ENCODE measurements at places on chromosomes 5 and 9.

GRCh38 chr9:130138791-130139190 lies 33.4 kb upstream of the NCS1 start:
- DNase-seq = no peak

- DNase-seq = no peak
Observed at GRCh38 chr9:3371842-3372241, 154.0 kb downstream of the RFX3 start.

DNA sequence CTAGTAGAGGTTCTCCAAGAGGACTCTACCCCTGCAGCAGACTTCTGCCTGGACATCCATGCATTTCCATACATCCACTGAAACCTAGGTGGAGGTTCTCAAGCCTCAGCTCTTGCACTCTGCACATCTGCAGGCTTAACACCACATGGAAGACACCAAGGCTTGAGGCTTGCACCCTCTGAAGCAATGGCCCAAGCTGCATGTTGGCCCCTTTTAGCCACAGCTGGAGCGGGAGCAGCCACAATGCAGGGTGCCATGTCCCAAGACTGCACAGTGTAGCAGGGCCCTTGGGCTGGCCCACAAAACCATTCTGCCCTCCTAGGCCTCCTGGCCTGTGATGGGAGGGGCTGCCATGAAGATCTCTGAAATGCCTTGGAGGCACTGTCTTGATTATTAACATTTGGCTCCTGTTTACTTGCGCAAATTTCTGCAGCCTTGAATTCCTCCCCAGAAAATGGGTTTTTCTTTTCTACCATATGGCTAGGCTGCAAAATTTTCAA lies 123.2 kb upstream of the VCAN start:
- no peak for DNase-seq

DNA sequence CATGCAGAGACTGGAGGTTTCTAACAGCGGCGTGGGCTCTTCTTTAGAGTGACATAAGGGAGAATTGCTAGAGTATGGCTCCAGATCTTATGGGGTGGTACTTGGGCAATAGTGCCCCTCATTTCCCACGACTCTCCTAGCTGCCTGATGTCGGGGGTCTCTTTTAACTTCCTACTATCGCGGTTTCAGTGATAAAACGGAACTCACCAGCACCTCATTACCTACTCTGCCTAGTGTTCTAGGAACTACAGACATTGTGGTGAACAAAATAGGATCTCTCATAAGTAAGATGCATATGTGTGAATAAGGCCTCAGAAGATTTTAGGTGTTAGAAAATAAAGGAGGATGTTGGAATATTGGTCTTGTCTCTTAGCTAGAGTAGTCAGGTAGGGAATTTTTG lies 1.1 kb downstream of the ICE1 start:
- DNase-seq = no peak

DNA sequence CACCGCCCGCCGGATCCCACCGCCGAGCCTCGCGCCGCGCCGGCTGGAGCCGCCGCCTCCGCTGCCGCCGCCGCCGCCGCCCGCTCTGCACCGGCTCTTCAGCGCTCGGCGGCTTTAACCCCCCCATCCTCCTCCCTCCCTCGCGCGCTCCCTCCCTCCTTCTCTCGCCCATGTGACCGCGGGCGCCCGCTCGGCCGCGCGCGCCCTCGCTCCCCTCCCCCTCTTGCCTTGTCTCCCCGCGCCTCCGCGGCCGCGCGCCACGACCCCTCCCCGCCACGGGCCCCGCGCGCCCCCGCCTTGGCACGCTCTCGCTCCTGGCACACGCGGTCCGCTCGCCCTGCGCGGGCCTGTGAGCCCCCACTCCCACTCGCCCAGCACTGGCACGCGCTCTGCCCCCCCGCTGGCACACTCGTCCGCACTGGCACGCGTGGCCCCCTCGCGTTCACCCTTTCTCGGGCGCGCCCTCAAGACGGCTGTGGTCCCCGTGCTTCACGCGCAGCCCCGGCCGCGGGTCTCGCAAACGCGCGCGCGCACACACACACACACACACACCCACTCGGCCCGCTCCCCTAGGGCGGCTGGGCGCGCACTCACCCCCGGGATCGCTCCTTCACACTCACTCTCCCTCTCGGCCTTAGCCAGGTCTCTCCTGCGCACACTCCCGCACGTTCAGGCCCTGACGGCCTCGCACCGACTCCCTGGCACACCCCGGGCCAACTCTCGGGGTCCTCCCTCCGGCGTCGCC lies at the start of gene CNTFR:
Gene CNTFR (minus strand): TSS at position 89 of the 745 bp plus-strand sequence. CDS start 20,743 bp downstream, outside the sequence.
- no peak for DNase-seq

DNA sequence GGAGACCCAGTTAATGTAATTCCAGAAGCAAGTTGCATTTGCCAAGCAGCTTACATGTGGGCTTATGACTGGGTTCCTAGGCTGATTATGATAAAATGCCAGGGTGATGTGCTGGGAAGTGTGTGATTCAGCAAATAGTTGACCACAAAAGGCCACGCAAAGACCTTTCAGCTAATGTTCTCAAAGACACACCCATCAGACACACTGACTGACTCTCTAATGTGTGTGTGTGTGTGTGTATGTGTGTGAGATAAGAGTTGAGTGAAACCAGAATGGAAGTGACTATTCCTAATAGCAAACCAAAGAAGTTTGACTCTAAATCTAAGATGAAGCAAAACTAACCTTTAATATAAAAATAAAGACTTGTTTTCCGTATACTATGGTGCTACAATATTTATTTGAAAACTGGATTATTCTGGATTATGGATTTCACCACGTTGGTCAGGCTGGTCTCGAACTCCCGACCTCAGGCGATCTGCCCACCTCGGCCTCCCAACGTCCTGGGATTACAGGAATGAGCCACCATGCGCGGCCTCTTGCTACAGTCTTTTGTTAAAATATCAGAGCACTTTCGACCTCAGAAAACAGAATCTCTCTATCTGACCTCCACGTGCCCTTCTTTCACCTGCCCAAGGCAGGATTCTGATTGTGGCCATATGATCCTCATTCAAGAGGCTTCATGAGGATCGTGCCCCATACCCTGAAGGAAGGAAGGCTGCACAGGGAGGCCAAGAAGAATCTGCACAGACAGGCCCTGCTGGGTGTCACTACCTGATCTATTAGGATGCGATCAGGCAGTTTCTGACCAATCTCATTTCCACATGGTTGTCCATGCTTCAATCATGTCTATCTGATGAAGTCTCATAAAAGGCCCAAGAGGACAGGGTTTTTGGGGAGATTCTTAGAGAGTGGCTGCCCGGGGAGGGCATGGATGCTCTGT lies 75.6 kb downstream of the USP20 start:
- no peak for DNase-seq

GRCh38 chr5:137320056-137321045 lies 178.8 kb downstream of the SPOCK1 start:
- DNase-seq = peak; percentile 8

DNA sequence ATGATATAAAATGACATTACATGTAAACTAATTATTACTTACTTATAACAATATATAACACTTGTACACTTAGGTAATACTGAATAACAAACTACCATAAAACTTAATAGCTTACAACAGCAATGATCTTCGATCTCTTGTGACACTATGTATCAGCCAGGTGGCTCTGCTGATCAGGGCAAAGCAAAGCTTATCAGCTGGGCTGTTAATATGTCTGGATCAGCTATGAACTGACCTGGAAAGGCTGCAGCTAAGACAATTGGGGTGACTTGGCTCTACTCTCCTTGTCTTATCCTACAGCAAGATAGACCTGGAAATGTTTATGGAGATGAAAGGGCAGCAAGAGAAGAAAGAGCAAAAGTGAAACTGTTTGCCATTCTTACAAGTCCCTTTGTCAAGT lies 511.3 kb downstream of the TLR4 start:
- DNase-seq = no peak

GRCh38 chr9:23309800-23310199 lies 516.2 kb downstream of the ELAVL2 start:
- no peak for DNase-seq

DNA sequence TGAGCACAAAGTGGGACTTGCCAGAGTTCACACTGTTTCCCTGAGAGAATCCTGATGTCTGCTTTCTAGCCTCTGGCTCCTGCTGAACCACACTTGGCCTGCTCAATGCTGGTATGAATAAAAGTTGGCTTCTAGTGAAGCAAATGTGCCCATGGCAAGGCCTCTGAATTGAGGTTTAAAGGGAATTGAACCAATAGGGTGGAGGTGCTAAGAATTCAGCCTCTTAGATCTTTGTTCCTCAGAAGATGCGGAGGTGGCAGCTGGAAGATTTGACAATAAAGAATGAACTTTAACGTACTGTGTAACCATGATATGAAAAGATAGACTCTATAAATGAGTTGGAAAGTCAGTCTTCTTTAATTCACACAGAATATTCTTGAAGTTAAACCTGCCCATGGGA lies 57.2 kb downstream of the RASGRF2 start:
- DNase-seq = no peak

DNA sequence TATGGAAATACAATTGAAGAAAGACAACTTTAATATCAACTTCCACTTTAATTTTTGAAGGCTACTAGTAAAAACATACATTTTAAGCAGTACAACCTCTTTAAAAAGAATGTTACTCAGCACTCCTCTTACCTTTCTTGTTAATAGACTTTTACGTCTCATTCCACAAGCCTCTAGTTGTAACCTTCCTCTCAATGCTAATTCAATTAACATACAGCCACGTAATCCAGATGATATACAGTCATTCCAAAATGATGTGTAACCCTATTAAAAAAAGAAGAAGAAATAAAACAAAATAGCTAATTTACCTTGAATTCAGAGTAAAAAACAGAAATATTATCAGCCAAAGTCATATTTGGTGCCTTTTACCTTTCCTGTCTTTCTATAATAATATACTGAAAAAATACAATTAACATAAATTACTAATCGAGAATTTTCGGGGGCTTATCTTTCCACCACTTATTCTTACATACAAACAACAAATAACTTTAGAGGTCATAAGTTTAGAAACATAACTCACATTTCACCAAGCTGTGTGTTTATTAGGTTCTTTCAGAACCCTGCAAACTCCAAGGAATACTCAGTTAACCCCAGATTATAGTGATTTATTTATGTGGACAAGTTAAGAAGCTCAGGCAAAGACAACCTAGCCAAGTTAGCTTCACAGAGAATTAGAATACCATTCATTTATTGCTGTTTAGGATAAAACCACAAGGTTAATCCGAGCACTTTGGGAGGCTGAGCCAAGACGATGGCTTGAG lies 30.3 kb downstream of the GOLPH3 start:
- DNase-seq = no peak

GRCh38 chr5:126002222-126002897 lies 420.8 kb upstream of the GRAMD2B start:
- no peak for DNase-seq

DNA sequence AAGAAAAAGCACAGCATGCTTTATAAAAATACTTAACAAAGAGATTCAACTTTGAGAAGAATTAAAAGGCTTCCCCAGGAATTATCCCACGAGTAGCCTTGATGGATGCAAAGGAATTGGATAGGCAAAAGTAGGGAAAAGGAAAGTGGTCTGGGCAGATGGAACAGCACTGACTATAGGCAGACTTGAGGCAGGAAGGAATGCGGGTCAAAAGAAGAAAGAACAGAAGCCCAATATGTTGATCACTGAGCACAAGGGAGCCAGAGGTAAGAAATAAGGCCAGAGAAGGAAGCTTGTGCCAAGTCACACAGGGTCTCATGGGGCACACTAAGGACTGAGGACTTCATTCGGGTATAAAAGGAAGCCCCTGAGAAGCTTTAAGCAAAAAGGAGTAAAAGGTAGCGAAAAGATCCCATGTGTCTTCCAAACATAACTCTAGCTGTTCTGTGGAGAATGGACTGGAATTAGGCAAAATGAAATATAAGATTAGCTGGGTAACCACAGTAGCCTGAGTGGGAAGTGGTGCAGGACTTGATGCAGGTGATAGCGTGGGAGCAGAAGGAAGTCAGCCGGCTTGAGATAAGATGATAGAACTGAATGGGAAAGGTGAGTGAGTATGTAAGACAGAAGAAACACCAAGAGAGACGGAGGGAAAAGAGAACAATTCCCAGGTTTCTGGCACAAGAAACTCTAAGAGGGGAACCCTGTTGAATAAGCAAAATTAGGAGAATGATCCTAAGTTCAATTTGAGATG lies 106.6 kb downstream of the DENND1A start:
- no peak for DNase-seq

DNA sequence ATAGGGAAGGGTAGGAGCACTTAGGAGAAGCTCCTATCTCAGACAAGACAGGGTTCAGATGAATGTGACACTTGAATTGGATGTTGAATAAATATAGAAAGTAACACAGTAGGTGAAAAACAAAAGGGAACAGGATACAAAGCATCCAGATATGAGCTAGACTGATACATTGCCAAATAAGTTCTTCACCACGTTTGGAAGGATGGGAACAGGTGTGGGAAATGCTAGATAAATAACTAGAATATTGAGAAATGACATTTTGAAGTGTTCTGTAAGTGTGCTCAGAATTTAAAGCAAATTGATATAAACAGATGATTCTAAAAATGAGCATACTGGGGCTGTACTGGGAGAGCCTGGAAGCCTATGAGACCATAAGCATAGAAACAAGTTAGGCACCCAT lies 340.1 kb upstream of the PRR16 start:
- DNase-seq = no peak

GRCh38 chr9:118711843-118712242 lies 657.4 kb downstream of the BRINP1 start:
- DNase-seq = no peak

DNA sequence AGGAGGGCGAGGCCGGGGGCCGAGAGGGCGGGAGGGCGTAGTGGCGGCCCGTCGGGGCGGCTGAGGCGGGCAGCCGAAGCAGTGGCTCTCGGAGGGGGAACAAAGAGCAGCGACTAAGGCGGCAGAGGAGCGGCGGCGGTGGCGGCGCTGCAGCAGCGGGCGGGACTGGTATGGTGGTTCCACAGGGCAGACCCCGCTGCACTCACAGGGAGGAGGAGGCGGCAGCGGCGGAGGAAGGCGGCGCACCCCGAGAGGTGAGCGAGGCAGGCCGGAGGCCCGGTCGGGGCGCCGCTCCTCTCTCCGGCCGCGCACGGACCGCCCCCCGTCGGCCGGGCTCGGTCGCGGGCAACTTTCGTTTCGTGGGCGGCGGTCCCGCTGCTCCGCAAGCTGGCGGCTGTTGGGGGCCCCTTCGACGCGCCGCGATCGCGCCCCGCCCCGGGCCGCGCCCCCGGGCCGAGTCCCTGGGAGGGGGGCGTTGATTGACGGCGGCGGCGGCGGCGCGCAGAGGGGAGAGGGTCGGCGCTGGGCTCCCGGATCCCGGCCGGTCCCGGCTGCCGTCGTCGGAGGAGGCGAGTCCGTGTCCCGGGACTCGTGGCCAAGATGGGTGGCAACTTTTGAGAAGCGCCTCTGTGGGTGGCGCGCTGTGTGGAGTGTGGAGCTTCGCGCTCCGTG lies 467 bp downstream of the CNOT6 start:
- no peak for DNase-seq

GRCh38 chr9:123561046-123561445 lies 205.0 kb downstream of the CRB2 start:
- DNase-seq = no peak

All from immature natural killer cell (primary cell).